ENCODE measurements at places on chromosomes 2 and 18.

- DNase-seq: no peak
These were observed 10.7 kb upstream of the DSG3 start for GRCh38 chr18:31436825-31437224.

GRCh38 chr2:47360927-47361326, 42.0 kb upstream of the MSH2 start:
- no peak for DNase-seq

GRCh38 chr2:192010073-192010472, 163.2 kb upstream of the CAVIN2 start:
- no peak for DNase-seq

DNA sequence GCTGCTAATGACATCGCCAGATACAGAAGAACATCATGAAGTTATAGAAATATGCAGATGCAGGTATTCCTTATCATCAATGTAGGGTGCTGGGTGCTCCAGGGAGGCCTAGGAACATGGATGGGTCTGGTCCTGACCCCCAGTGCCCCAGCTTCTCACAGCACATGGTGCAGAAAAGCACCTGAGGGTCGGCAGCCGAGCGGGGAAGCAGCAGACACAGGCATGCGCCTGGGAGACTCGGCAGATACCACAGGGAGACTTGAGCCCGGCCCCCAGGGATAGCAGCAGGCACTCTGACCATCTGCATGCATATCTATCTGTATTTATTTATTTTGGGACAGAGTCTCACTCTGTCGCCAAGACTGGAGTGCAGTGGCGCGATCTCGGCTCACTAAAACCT, 43.2 kb downstream of the TMEM18 start:
- no peak for DNase-seq

- DNase-seq: no peak
These were observed 628 bp downstream of the SH2D6 start for GRCh38 chr2:85419009-85419675.
